ENCODE measurements at places on chromosomes 11 and 22. TPM values are rescaled to one million over a fixed set of nuclear protein-coding genes. Genes with fewer than 3 reads are reported as not detected.

GRCh38 chr11:45857961-45858474 is 10.7 kb downstream of the CRY2 start:
- peak; percentile 48 for DNase-seq

GRCh38 chr11:115501893-115502589 is 2.2 kb downstream of the CADM1 start:
- DNase-seq: no peak

ZP1 gene
- 0.05 TPM for total RNA-seq

GRCh38 chr11:114796954-114797721 is 118.8 kb downstream of the NXPE2 start:
- DNase-seq: peak; percentile 64

Data from A172 (cell line).